Activated CD4-positive, alpha-beta memory T cell treated with anti-CD3 and anti-CD28 coated beads for 36 hours (primary cell): ENCODE measurements at places on chromosomes 12 and 14. TPM values are rescaled to one million over a fixed set of nuclear protein-coding genes. Genes with fewer than 3 reads are reported as not detected.

The ITGB7 gene
- total RNA-seq, result 168 TPM

The ANKRD33 gene
- total RNA-seq, result not detected

The KRT77 gene
- total RNA-seq, result not detected

The ARHGDIB gene
- total RNA-seq, result 640 TPM

The RNF212B gene
- total RNA-seq, result not detected

The ANP32D gene
- not detected for total RNA-seq

The CLEC9A gene
- total RNA-seq, result not detected

The THTPA gene
- 8.2 TPM for total RNA-seq

The LYSET gene
- 12.0 TPM for total RNA-seq

The CAPS2 gene
- total RNA-seq, result 2.1 TPM

The TMTC3 gene
- total RNA-seq, result 5.3 TPM

The RFC5 gene
- total RNA-seq, result 65.8 TPM

The BATF gene
- total RNA-seq, result 171 TPM

The VDR gene
- 156 TPM for total RNA-seq

The SMIM10L1 gene
- 6.5 TPM for total RNA-seq

The PLEKHH1 gene
- 1.7 TPM for total RNA-seq

The AMN gene
- total RNA-seq, result 0.17 TPM

The GPR65 gene
- total RNA-seq, result 13.7 TPM

The TAPBPL gene
- 35.0 TPM for total RNA-seq

The FAR2 gene
- 9.9 TPM for total RNA-seq

The PTPRR gene
- total RNA-seq, result not detected

The CLEC4C gene
- not detected for total RNA-seq

The ACSM4 gene
- total RNA-seq, result not detected

The VRTN gene
- total RNA-seq, result not detected

The AMDHD1 gene
- total RNA-seq, result 2.1 TPM

The RNASE2 gene
- total RNA-seq, result not detected

The SLC16A7 gene
- 36.6 TPM for total RNA-seq

The STX2 gene
- total RNA-seq, result 22.8 TPM

The RNASE1 gene
- total RNA-seq, result not detected

The DHRS2 gene
- 2.5 TPM for total RNA-seq
